Activated B cell treated with CpG ODN at 0.5 μM for 24 hours (primary cell): ENCODE measurements at places on chromosomes 16 and 17. TPM values are rescaled to one million over a fixed set of nuclear protein-coding genes. Genes with fewer than 3 reads are reported as not detected.

DNA sequence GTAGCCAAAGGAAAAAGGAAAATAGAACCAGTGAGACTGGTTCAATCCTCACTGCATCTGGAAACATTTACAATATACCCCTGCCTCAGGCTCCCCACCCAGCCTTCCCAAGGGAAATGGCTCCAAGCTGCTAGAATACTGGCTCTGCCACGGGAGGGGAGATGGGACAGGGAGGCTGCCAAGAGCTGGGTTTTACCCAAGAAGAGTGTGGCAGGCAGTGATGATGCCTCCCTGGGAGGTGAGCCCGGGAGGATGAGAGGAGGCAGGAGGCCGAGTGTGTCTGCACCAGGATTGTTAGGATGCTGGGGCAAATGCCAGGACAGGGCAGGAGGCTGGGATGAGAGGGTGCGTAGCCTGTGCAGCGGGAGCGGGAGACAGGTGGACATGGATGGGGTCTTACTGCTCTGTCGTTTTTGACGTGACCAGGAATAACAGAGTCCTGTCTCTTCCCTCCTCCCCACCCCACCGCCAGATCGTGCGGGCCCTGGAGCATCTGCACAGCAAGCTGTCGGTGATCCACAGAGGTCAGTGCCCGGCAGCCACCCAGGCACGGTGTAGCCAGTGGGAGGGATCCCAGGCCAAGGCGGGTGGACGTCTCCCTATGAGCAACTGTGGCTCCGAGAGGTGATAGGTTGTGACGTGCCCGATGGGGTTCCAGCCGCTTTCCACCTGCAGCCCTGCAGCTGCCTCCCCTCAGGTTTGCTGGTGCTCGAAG, 18.4 kb downstream of the MAP2K3 start:
- DNase-seq: no peak

GRCh38 chr17:75009139-75009724, 3.2 kb upstream of the MRPL58 start:
- DNase-seq: no peak

DNA sequence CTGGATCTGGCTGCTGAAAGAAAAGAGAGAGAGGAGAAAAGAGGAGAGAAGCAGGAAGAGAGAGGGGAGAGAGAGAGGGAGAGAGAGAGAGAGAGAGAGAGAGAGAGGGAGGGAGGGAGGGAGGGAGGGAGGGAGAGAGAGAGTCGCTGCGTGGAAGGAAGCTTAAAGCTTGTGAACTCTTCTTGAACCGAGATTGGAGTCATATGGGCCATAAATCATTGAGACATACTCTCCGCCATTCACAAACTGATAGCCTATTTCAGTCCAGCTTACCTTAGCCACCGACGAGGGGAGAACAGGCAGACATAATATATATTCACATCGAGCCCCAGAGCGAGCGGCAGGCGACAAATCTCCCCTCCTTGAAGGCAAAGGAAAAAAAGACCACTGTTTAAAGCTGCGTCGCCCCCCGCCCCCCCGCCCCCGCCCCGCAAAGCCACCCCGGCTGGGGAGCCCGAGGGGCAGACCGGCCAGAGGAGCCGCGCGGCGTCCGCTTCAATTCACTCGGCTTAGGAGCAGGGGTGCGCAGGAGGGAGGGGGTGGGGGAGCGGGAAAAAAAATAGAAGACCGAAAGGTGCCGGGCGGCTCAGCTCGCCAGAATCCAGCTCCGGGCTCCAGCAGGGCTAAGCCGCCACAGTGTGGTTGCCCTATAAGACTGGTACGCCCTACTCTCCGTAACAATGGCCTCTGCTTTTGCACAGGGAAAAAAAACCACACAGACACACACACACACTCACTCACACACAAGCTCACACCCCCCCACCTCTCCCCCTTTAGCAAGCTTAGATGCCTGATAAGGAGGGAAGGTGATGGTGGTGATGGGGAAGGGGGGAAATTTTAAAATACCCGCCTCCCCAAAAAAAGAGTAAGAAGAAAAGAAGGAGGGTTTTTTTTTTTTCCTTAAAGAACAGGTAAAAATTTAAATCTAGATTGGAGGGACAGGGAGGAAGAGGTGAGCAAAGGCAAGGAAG, 10.6 kb upstream of the HOXB2 start:
- DNase-seq: no peak

- DNase-seq: no peak
Observed at GRCh38 chr17:81553018-81553615, 964 bp upstream of the FAAP100 start.

DNA sequence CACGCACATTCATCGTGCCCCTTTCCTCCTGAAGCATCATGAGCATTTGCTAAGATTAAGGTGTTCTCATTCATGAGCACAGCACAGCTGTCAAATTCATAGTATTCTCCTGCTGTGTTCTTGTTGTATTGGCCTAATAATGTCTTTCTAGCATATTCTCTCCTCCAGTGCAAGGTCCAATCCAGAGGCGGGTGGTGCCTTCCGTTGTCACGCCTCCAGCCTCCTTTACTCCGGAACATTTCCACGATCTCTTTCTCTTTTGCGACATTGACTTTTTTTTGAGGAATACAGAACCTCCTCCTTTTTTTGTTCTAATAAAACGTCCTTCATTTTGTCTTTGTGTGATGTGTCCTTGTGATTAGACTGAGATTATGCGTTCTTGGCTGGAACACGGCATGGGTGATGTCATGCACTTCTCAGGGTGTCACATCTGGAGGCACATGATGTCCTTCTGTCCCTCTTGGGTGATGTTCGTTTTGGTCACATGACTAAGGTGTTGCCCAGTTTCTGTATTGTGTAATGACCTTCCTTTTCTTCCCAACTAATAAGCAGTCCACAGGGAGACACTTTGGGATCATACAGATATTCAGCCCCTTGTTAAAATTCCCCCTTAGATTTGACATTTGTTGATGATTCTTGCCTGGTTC, 66.3 kb downstream of the CLEC16A start:
- DNase-seq: no peak

The GAS2L2 gene
- not detected in 2 replicates for total RNA-seq

GRCh38 chr16:48292452-48292851, 45.1 kb upstream of the ABCC11 start:
- no peak for DNase-seq

DNA sequence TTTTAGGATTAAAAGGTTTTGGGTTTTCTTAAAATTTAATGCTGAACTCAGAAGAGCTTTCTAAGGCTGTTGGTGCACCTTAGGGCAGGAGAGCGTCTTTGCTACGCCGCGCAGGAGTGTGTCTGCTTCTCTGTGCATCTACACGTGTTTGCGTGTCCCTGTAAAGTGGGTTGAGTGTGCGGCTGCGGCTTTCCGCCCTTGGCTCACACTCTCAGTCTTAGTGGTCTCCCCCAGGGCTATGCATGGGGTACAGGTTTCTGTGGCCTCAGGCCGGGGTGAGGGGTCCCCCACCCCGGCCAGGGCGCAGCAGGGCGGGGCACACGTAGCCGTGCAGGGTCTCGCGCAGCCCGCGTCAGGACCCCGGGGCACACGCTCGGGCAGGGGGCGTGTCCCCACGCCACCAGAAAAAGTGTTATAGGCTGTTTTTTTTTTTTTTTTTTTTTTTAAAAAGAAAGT, 727 bp upstream of the TENT4B start:
- no peak for DNase-seq

DNA sequence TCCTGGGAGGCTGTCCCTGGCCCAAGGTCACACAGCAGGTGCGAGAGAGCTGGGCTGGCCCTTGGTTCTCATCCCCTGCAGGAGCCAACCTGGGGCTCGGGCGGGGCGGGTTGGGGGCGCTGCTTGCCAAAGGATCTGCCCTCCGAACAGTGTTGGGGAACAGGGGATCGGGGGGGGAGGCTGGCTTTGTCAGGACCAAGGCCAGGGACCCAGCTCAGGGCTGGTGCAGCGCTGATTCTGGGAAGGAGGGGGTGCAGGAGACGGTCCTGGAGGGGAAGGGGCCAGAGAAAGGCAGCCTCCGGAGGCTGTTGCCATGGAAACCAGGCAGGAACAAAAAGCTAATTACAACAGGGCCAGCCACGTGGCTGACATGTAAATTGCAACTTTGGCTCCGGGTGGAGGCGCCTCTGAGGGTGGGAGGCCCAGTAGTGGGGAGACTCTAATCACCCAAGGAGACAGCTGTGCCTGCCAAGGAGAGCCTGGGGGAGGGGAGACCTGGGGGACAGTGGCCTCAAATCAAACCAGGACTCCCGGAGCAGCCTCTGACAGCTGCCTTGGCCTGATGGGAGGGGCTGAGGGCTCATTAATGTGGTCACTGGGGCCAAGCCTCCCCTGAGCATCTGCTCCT, 1.3 kb downstream of the TUBB3 start:
- DNase-seq: no peak

GRCh38 chr16:86396901-86397311, 113.4 kb upstream of the FOXF1 start:
- DNase-seq: no peak

The ODAD4 gene
- total RNA-seq: 0.56 and 1.1 TPM in 2 replicates

DNA sequence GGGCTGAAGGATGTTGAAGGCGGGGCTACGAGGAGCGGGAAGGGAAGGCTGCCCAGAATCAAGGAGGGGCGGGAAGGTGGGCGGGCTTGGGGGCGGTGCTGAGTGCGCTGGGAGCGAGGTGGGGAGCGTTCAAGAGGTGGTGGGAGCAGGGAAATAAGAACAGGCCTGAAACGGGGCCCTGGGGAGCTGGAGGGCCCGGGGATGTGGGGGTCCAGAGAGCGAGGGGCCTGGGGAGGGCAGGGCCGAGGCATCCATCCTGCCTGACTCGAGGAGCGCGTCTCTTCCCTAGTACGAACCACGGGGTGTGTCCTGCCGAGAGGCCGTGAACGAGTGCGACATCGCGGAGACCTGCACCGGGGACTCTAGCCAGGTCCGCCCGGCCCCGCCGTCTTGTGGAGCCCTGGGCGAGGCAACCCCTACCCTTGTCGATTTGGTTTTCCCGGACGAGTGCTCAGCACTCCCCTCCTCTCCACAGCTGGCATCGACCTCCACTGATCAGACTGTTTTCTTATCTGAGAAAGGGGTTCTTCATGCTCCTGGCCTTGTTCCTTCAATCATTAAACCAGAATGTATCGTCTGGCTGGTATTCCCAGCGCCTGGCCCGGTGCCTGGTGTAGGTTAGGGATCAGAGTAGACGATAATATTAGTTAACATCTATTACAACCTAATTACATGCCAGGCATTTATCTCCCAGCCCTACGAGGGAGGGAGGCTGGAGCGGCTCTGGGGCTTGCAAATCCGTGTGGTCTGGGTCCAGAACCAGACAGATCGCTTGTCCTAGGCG, 17.2 kb downstream of the ADAM11 start:
- no peak for DNase-seq

- DNase-seq: no peak
Observed at GRCh38 chr17:78954684-78955083, 25.0 kb downstream of the LGALS3BP start.

The C1QTNF1 gene
- total RNA-seq: not detected in 2 replicates

DNA sequence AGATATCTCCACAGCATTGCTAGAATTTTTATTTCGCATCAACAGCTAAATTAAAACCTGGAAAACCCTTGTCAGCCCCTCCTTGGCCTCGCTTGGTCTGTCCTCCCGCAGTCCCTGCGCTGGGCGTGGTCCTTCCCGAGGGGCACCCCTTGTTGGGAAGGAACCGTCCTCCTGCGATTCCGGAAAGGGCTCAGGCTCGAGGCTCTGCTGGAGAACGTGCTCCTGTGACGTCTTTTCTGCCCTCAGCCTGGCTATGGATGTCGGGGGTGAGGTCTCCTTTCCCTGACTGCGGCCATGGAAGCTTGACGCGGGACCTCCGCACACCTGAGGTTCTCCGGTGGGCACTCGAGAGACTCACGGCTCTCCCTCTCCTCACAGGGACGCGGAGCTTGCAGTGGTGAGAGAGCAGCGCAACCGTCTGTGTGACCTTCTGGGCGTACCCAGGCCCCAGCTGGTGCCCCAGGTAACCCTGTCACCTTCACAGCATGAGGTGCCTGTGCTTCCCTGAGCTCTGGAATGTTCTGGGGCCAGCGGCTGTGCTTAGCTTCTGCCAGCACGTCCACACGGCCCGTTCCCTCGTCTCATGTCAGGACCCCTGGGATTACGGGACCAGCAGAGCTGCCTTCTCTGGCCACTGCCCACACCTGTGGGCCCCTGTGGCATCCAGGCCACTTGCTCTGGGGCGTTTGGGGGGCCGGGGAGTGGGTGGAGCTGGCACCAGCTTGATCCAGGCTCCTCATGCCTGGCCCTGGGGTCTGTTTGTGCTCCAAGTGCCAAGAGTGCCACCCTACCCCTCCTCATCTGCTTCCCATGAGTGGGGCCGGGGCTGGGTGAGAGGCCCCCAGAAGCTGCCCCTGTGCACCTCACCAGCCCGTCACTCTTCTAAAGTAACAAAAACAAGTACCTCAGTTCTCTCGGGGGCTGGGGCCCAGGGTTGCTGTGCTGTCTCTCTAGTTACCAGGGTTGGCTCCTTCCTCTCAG, 101.5 kb upstream of the ZNF750 start:
- DNase-seq: no peak

GRCh38 chr17:72046178-72046577, 74.6 kb upstream of the SOX9 start:
- no peak for DNase-seq

DNA sequence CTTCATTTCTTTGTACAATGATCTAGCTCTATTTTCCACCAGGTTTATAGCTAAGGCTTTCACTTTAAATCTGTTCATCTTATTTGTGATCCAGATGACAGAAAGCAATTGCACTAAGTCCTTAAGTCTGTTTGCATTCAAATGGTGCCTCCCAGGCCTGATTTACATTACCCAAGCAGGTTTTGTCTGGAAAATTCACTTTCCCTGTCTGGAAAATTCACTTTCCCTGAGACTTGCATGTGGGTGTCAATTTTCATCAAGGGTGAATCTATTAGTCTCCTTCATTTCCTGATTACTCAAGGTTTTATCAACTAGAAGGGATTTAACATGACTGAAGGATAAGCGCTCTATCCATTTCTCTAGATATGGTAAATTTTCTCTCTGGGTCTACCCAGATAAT, 1480.2 kb upstream of the GOT2 start:
- no peak for DNase-seq

GRCh38 chr16:82027629-82028064, 7.4 kb upstream of the HSD17B2 start:
- no peak for DNase-seq
